Fibroblast of the conjunctiva (primary cell): ENCODE measurements at places on chromosomes 11 and 22.

DNA sequence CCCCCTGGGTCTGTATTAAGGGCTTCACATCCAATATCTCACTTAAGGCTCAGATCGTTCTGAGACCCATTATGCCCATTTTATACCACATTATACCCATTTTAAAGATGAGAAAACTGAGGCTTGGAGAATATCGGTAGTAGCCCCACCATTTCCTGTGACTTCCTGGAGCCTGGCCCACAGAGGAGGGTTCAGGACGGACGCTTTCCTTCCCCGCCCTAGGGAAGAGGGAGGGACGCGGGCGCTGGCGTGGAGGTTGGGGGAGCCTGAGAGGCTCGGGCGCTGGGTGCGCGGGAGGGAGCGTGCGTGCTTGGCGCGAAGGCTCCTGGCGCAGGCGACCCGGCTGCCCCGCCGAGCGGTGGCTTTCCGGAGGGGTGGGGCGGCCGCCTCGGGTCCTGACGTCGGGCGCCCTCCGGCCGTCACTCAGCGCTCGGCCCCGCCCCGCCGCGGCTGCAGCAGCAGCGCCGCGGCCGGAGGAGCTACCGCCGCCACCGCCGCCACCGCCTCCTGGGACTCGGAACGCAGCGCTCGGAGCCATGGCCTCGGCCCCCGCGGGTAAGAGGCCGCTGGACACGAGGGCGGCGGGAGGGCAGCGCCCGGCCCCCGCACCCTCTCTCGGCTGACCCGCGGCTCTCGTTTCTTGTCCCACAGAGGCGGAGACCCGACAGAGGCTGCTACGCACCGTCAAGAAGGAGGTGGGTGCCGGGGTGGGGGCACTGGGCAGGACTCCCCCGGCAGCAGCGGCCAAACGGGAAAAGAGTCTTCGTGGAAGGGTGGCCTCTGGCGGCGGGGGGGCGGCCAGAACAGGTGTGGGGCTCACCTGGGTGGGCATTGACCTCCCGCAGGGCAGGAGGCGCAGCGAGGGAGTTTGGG is at the start of gene SGSM1:
Gene SGSM1 (plus strand): TSS at position 422 of the 873 bp plus-strand sequence. CDS start 115 bp downstream, at position 537.
- DNase-seq: no peak

DNA sequence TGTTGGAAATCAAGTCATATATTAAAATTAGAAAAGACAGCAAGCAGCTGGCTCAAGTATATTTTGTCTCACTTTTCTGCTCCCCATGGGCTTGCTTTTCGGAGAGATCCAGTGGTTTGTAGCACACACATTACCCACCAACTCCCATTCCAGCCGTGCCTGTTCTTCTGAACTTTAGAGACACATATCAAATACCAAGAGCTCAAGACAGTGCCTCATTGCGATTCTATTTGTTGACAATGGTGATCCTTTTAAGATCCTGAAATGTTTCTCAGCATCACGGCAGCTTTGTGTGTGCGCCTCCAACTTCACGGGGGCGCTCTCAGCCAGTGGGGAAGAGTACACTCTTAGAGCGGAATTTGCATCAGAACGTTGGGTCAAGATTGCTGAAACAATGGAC is 52.9 kb downstream of the BARX2 start:
- no peak for DNase-seq

DNA sequence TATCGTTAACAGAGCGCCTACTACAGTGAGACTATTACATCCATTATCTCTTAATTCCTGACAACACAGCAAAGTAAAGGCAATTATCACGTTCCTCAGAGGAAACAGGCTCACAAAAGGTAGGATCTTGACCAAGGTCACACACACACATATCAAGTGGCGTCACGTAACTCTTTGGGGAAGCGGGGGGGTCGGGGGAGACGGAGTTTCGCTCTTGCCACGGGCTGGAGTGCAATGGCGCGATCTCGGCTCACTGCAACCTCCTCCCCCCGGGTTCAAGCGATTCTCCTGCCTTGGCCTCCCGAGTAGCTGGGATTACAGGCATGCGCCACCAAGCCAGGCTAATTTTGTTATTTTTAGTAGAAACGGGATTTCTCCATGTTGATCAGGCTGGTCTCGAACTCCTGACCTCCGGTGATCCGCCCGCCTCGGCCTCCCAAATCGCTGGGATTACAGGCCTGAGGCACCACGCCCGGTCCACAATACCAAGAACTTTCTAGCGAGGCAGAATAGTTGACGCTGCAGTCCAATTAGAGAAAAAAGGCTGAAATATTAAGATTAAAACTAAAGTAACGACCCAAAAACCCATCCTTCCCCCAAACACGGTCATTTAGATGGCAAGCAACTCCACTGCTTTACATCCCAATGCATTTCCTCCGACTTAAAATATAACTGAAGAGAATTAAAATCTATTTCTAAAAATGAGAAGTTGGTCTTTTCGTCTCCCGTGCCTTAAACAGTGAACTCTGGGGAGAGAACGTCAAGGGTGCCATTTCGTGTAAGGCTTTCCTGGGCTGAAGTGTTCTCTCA is 1.2 kb downstream of the DDX17 start:
- no peak for DNase-seq

GRCh38 chr22:18087350-18087855 is 9.6 kb downstream of the PEX26 start:
- DNase-seq: no peak

DNA sequence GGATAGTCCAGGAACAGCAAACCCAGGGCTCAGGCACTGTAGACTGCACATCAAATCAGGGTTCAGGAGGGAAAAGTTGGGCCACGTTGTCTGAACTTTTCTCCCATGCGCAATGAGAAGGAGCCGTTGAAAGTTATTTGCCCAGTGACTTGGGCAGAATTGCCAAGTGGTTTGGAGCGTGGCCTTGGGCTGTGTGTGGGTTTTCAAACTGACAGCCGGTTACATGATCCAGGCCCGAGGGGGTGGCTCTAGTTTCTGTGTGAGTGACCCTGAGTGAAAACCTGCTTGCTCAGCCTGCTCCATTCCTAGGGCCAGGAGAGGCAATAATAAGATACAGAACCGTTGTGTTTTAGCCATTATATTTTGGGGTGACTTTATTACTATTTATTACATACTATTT is 20.3 kb downstream of the MB start:
- no peak for DNase-seq

DNA sequence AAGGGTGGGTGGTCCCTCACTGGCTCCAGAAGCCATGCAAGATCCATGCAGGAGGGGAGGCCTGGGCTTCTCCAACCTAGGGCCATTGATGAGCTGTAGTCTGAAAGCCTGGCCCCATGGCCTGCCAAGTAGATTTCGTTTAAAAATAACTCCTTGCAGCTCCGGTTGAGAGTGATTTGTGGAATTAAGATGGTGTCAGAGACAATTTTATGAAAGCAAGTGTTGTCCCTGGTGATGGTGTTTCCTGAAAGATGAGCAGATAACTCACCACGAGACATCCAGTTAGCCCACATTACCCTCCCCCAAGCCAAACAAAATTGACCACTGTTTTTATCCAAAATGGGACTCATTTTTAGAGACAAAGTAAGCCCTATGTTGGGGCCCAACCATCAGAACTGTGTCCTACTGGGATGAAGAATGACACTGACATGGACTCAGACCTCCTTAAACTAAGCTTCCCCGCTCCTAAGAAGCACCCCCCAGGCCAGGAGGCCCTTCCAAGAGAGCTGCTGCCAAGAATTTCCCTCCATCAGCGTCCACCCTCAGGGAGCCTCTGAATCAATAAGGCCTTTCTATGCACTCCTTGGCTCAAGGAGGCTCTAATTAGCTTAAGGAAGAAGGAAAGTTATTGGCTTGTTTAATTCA is 174.2 kb upstream of the NCAM1 start:
- DNase-seq: no peak
